CD4-positive, alpha-beta T cell treated with Interferon alpha-2 for 1 hour (primary cell): ENCODE measurements at places on chromosomes 13 and 19.

- DNase-seq = no peak
These were observed 1.9 kb downstream of the CIRBP start for GRCh38 chr19:1270854-1271527.

DNA sequence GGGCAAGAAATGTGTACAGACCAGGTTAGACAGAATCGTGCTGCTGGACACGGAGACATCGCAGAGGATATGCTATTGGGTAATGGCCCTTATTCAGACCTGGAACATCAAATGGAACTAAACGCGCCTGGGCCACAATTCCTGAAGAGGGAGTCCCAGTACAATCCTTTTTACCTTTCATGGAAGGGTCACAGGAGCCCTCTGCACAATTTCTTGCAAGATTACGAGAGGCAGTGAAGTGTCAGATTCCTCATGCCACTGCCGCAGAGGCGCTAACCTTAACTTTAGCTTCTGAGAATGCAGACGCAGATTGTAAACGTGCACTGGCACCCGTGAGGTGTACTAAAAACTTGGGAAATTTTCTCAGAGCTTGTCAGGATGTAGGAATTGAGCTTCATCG lies 18.1 kb downstream of the CLEC4M start:
- no peak for DNase-seq

DNA sequence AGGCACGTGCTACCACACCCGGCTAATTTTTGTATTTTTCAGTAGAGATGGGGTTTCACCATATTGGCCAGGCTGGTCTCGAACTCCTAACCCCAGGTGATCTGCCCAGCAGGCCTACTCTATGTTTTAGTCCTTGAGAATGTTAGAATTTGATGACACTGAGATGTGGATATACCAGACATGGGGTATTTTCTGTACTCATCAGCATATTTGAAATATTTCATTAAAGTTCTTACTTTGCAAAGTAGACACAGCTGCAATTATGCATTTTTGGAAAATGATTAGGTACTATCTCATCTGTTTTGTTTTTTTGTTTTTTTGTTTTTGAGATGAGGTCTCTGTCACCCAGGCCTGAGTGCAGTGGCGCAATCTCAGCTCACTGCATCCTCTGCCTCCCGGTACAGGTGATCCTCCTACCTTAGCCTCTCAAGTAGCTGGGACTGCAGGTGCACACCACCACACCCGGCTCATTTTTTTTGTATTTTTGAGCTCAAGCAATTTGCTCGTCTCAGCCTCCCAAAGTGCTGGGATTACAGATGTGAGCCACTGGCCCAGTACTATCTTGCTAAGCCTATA lies 12.7 kb downstream of the SPINT2 start:
- DNase-seq = no peak

DNA sequence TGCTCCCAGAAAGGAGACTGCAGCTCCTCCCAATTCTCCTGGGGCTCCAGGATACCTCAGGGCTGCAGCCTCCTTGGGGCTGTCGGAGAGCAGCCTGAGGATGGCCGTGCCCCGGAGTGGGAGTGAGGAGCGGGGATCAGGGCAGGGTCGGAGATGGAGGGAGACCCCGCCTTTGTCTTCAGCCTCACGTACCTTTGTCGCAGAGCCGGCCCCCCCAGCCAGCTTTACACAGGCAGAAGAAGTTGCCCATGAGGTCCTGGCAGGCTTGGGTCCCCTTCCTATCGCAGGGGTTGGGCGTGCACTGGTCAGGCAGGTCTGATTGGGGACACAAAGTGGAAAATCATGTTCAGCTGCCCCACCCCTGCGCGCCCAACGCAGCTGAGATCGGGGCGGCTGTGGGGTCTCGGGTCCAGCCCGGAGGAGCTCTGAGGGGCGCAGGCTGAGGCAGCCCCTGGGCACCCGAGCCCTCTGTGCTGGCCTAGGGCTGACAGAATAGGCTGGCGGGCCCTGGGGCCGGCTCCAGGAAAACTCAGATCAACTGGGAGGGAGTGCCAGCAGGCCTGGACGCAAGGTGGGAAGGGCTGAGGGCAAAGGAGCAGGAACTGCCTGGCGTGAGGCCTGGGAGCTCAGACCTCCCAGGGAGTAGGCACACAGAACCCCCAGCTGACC lies 24.2 kb downstream of the GAS6 start:
- DNase-seq = no peak

DNA sequence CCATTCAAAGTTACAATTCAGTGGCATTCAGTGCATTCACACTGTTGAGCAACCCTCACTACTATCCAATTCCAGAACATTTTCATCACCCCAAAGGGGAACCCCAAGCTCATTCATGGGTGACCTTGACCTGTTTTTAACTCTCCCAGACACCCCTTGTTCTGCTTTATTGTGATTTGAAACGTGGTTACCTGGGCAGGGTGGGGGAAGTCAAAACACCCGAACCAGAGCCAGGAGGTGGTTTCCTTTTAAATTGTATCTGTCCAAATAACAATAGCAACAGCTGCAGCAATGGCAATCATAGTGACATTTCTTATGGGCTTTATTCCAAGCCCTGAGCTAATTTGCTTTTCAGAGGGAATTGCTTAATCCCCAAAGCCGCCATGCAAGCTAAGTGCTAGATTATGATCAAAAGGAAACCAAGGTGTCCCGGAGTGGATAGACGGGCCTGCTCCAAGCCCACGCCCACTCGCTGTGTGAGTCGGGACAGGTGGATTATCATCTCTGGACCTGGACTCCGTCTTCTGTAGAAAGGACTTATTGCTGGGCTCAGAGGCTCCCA lies 6.1 kb downstream of the PTGIR start:
- no peak for DNase-seq

- no peak for DNase-seq
These were observed 150.3 kb upstream of the TSHZ3 start for GRCh38 chr19:31499281-31500196.

DNA sequence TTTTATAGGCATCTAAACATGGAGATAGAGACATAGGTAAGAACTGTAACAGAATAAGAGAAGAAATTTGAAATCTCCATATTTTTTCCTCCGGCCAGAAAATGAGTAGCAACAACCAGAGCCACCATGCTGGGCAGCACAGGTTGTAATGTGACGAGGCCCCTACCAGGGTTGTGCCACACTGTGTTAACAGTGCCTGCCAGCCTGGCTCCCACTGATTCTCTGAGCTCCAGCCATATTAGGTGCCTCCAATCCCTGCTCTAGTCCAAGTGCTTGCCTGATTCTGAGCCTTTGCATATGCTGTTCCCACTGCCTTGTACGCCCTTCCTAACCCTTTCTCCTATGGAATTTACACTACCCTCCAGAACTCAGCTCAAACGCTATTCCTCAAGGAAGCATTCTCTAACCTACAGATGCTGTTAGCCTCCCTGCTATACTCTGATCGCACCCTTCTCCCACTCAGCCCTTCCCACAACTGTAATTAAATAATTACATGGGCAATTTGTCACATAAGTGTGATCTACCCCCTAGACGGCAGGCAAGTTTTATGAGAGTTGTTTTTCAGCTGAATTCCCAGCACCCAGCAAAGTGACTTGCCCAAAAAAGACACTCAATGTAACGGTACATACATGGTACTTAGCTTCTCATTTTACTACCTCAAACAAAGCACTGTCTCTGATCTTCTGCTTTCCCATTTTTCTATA lies 37.6 kb upstream of the STARD13 start:
- no peak for DNase-seq

DNA sequence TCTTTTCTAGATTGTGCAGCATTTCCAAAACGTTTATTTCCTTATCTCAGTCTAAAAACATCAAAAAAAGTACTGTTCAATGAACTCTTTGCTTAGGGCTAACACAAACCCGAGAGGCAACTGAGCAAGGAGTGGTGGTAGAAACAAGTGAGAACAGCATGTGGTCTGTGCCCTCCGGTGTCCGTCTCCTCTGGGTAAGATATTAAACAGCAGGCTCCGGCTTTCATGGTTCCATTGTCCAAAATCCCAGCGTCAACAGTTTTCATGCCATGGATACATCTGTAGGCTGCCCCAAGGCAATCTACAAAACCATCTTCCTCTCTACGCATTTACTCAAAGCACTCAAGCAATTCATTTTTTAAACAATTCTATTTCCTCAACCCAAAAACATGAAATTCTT lies 22.8 kb downstream of the DCLK1 start:
- no peak for DNase-seq

GRCh38 chr13:79988573-79988972 lies 352.4 kb downstream of the SPRY2 start:
- DNase-seq = no peak

DNA sequence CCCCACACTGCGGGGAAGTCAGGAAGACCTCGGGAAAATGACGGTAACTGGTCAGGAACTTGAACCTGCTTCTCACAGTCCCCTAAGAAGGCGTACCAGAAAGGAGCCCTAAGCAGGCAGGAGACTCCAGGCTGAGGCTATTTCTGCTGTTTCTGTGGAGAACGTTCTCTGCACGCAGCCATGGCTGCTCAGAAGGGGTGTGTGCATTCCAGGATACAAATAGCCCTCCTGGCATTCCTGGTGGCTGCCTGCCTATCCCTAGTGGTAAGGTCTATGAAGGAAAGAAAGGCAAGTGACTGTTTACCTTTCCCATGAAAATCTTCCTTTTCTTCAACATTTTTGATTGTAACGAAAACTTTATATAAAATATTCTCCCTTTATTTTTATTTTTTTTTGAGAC lies 2.5 kb downstream of the SGCG start:
- no peak for DNase-seq

DNA sequence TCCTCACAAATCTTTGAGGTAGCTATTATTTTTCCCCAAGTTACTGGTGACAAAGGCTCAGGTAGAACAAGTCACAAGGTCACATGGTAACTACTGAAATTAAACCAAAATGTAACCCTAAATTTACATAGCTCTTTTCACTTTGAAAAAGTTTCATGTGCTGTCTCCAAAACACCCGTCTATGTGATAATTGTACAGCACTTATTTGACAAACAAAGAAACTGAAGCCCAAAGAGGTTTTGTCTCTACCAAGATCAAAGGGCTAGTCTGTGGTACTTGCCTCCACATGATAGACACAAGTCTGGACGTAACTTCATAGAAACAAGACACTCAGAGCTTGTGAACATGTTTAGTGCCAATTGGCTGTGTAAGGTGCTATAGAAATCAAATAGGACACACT lies 108.3 kb downstream of the SACS start:
- DNase-seq = no peak

GRCh38 chr13:109401891-109402290 lies 384.5 kb downstream of the IRS2 start:
- DNase-seq = no peak

DNA sequence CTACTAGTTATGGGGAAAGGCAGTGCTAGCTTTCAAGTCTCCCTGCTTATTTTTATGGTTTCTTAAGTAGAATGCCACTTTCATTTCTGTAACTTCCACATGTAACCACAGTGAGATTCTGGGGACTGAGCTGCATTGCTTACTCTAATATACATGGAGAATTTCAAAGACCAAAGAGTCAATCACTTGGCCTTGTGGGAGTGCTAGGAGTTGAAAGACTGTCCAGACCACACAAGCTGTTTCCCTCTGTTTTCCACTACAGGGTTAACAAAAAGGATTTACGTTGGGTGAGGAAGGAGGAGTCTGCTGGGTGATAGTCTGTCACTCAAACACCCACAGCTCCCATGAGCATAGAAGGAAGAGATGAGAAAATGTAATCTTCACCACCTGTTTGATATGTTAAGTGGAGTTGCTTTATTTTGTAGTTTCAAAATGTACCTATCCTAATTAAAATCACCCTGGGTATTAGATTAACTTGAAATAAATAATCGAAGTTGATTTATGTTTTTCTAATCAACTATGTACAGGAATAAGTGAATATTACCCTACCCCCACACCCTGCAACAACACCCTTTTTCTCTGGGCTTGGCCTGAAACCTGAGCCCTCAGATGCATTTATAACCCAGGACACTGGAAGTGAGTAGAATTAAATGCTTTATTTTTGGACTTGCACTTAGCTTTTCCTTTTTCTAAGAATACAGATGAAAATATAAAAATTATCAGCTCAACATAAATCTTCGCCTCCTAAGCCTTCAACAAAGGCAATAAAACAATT lies 225.8 kb upstream of the SLC10A2 start:
- DNase-seq = no peak

- peak; percentile 98 for DNase-seq
These were observed 5.1 kb upstream of the FLT3LG start for GRCh38 chr19:49468746-49469447.

DNA sequence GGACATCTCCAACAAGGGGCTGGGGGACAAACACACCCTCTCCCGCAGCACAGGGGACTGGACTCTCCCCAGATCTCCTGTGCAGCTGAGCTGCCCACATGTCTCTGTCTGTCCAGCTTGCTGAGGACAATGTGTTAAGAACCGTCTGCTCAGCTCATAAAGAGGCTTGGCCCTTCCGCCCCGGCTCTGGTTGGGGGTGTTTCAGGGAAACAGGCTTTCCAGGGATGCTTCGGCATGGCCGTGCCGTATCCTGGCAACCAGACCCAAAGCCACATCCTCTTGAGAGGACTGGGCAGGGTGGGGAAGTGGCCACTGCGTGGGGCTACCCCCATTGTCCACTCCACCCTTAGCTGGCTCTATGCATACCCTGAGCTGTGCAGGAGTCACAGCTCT lies 41.1 kb upstream of the CHST8 start:
- DNase-seq = no peak

GRCh38 chr19:10766049-10766623 lies 48.3 kb downstream of the DNM2 start:
- DNase-seq = no peak

GRCh38 chr13:23348262-23349127 lies 85.0 kb downstream of the SACS start:
- no peak for DNase-seq

DNA sequence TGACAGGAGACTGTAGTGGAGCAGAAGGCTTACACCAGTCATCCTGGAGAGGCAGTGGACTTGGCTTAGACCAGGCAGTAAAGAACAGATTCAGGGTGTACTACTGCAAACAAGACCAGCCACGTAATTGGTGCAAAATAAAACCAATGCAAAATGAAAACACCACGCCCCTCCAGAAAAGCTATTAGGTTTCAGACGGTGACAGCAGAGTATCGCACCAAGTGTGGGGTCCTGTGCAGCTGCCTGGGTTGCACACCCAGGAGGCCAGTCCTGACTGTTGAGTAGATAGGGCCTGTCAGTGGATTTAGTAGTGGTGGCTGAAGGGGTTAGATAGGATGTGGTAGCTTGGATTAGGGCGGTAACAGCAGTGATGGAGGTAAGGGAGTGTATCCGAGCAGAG lies 5.4 kb upstream of the PRKACA start:
- no peak for DNase-seq

DNA sequence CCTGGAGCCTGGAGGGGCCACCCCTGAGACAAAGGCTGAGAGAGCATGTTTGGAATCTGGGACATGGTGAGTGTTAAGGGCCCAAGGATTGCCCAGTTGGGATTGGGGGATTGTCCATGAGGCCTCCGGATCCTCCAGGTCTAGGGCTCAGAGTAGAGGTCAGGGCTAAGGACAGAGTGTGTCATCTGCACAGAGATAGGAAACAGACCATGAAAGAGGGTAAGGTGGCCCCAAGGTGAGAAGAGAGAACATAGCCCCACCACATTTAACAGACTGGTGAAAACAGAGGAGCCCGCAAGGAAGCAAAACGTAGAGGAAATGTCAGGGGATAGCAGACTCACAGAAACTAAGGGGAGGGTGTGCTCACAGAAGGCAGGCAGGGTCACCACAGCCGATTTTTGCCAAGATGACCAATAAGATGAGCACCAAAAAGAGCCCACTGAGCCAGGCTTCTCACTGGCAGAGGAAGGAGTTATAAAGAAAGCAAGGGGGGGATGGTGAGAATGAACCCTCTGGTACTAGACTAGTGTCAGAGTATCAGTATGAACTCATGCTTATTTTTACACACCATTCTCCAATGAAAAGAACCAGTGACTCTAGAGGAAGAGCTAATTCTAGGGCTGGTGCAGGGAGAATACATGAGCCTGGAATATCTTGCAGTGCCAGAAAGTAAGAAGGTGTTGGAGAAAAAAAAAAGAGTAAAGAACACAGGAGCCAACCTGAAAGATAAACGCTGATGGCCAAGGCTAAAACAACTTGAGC lies 17.5 kb downstream of the DYRK1B start:
- no peak for DNase-seq
